GM12878 (cell line): ENCODE measurements at places on chromosomes 13 and 19. TPM values are rescaled to one million over a fixed set of nuclear protein-coding genes. Genes with fewer than 3 reads are reported as not detected.

Gene SOX1
- total RNA-seq, result not detected in 2 replicates

Gene GNG8
- total RNA-seq, result not detected in 2 replicates

Gene CACNG6
- total RNA-seq, result not detected in 2 replicates

Gene CFAP97D2
- total RNA-seq, result not detected in 2 replicates

Gene ZNF14
- 3.1 and 3.3 TPM in 2 replicates for total RNA-seq

Gene INSR
- 34.5 and 34.6 TPM in 2 replicates for total RNA-seq

Gene ZNF540
- total RNA-seq, result 0.21 TPM in 1 of 2 replicates, not detected in the other

Gene CCDC122
- total RNA-seq, result 2.1 and 2.2 TPM in 2 replicates

Gene KANK3
- total RNA-seq, result 0.26 and 0.56 TPM in 2 replicates

Gene ZNF99
- total RNA-seq, result not detected in 2 replicates

Gene TMEM238
- total RNA-seq, result 16.9 and 17.9 TPM in 2 replicates

Gene NUMBL
- 8.4 and 9.4 TPM in 2 replicates for total RNA-seq

Gene CYP4F12
- total RNA-seq, result not detected in 2 replicates

Gene SYCN
- 0.37 and 0.54 TPM in 2 replicates for total RNA-seq

Gene ZNF230
- total RNA-seq, result 2.3 and 4.1 TPM in 2 replicates

Gene DCT
- not detected in 2 replicates for total RNA-seq

Gene ZNF649
- 7.3 and 8.1 TPM in 2 replicates for total RNA-seq

Gene SLAIN1
- total RNA-seq, result 57.3 and 58.5 TPM in 2 replicates

Gene PCDH20
- total RNA-seq, result not detected in 2 replicates
